ENCODE measurements at places on chromosomes 6 and 20. TPM values are rescaled to one million over a fixed set of nuclear protein-coding genes. Genes with fewer than 3 reads are reported as not detected.

- H3K36me3 ChIP-seq = no peaks in the 10 kb centered on the region
- DNase-seq = peak; percentile 60
- H3K27me3 ChIP-seq = no peaks in the 10 kb centered on the region
- peak overlapping the region; percentile 76 for H3K27ac ChIP-seq
- peaks cover 14% of the 10 kb centered on the region for H3K4me1 ChIP-seq
- peak overlapping the region; percentile 72 for H3K4me3 ChIP-seq
Observed at GRCh38 chr6:26044140-26045064, 42.8 kb upstream of the HFE start.

GRCh38 chr6:25916789-25917490, 13.6 kb downstream of the SLC17A2 start:
- H3K27me3 ChIP-seq = no peaks in the 10 kb centered on the region
- H3K4me1 ChIP-seq = no peaks in the 10 kb centered on the region
- no peaks in the 10 kb centered on the region for H3K36me3 ChIP-seq
- DNase-seq = no peak
- H3K27ac ChIP-seq = no peak overlapping the region

DNA sequence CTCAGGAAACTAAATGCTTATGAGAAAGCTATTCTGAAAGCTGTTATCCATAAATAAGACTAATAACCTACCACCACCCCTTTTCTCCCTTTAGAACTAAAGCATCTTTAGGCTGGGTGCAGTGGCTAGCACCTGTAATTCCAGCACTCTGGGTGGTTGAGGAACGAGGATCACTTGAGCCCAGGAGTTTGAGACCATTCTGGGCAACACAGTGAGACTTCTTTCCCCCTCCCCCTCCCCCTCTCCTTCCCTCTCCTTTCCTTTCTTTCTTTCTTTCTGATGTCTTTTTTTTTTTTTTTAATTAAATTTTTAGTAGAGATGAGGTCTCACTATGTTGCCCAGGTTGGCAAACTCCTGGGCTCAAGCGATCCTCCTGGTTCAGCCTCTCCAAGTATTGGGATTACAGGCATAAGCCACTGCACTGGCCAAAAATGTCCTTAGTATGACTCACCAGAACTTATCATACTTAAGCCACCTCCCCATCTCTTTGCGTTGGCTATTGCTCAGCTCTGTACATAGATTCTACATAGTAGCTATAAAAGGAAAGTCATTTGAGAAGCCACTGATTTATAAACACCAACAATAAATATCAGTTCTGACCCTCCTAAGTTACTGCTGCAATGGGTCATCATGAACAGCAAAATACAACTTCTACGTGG, 54.8 kb upstream of the SPDEF start:
- H3K36me3 ChIP-seq = peaks cover 8% of the 10 kb centered on the region
- no peak for DNase-seq
- H3K4me3 ChIP-seq = no peak overlapping the region
- H3K4me1 ChIP-seq = peaks cover 8% of the 10 kb centered on the region
- H3K27me3 ChIP-seq = no peaks in the 10 kb centered on the region

DNA sequence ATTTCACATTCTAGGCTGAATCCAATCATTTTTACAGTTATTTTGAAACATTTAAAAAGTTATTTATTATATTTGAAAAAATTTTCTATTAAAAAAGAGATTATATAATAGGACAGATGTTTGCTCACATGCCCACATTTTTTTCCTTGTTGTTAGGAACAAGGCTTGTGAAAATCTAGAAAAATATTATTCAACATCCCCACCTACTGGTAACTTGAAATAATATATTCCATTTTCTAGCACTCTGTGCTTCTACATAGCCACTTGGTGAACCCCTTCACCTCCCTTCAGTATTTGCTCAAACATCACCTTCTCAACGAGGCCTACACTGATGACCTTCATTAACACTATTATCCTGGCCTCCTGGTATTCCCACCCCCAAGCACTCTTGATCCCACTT, 18.3 kb upstream of the GPRC6A start:
- no peaks in the 10 kb centered on the region for H3K36me3 ChIP-seq
- DNase-seq = no peak
- H3K4me3 ChIP-seq = no peak overlapping the region
- no peak overlapping the region for H3K27ac ChIP-seq
- H3K27me3 ChIP-seq = no peaks in the 10 kb centered on the region
- no peaks in the 10 kb centered on the region for H3K4me1 ChIP-seq

- no peak for DNase-seq
- H3K27me3 ChIP-seq = no peaks in the 10 kb centered on the region
- H3K4me3 ChIP-seq = no peak overlapping the region
- no peak overlapping the region for H3K27ac ChIP-seq
- H3K36me3 ChIP-seq = no peaks in the 10 kb centered on the region
Observed at GRCh38 chr6:53734473-53735299, 60.1 kb upstream of the LRRC1 start.

GRCh38 chr20:45136911-45137310, 12.6 kb upstream of the WFDC12 start:
- H3K27me3 ChIP-seq = no peaks in the 10 kb centered on the region
- H3K27ac ChIP-seq = no peak overlapping the region
- H3K4me3 ChIP-seq = no peak overlapping the region

GRCh38 chr6:144675231-144675861, 390.2 kb downstream of the UTRN start:
- H3K27ac ChIP-seq = no peak overlapping the region
- no peaks in the 10 kb centered on the region for H3K27me3 ChIP-seq
- DNase-seq = peak; percentile 35

- H3K36me3 ChIP-seq = no peaks in the 10 kb centered on the region
- no peak overlapping the region for H3K4me3 ChIP-seq
- H3K27ac ChIP-seq = peak overlapping the region; percentile 61
- peaks cover 15% of the 10 kb centered on the region for H3K4me1 ChIP-seq
Observed at GRCh38 chr20:25389858-25390537, 637 bp downstream of the ABHD12 start.

GRCh38 chr6:89509777-89510281, 76.9 kb downstream of the ANKRD6 start:
- no peaks in the 10 kb centered on the region for H3K27me3 ChIP-seq
- DNase-seq = no peak
- no peaks in the 10 kb centered on the region for H3K4me1 ChIP-seq
- H3K4me3 ChIP-seq = no peak overlapping the region

GRCh38 chr6:37565267-37566110, 65.8 kb upstream of the CCDC167 start:
- H3K4me3 ChIP-seq = peak overlapping the region; percentile 43
- H3K27ac ChIP-seq = no peak overlapping the region
- no peaks in the 10 kb centered on the region for H3K4me1 ChIP-seq
- no peaks in the 10 kb centered on the region for H3K27me3 ChIP-seq
- no peaks in the 10 kb centered on the region for H3K36me3 ChIP-seq

DNA sequence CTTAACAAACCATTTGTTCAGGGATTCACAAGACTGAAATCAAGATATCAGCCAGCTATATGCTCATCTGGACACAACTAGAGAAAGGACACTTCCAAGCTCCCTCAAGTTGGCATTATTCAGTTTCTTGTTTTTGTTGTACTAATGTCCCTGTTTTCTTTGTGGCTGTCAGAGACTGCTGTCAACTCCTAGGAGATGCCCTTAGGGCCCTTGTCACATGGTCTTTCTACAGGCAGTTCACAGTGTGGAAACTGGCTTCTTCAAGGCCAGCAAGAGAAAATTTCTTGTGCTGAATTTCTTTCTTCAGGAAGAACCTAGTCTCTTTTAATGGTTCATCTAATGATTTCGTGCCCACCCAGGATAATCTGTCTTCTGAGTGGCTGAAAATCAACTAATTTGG, 677.2 kb upstream of the MAN1A1 start:
- no peak overlapping the region for H3K27ac ChIP-seq
- no peaks in the 10 kb centered on the region for H3K4me1 ChIP-seq
- H3K4me3 ChIP-seq = no peak overlapping the region
- no peak for DNase-seq
- no peaks in the 10 kb centered on the region for H3K27me3 ChIP-seq

DNA sequence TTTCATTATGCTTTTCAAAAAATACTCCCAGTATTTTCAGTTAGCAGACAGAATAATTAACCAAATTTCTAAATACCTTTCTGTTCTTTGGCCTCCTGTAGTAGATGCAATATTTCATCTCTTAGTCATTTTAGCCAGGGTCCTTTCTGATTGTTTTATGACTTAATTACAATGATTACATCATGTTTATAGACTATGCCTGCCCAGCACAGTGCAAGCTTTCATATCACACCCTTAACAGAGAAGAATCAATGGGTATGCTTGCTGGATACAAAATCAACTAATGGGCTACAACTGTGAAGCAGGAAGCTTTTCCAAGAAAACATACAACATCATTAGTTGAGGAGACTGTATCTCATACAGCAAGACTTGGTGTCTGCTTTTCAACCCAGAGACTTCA, 119.8 kb upstream of the NRSN1 start:
- no peaks in the 10 kb centered on the region for H3K36me3 ChIP-seq
- no peak overlapping the region for H3K27ac ChIP-seq
- H3K4me3 ChIP-seq = no peak overlapping the region
- H3K4me1 ChIP-seq = no peaks in the 10 kb centered on the region

DNA sequence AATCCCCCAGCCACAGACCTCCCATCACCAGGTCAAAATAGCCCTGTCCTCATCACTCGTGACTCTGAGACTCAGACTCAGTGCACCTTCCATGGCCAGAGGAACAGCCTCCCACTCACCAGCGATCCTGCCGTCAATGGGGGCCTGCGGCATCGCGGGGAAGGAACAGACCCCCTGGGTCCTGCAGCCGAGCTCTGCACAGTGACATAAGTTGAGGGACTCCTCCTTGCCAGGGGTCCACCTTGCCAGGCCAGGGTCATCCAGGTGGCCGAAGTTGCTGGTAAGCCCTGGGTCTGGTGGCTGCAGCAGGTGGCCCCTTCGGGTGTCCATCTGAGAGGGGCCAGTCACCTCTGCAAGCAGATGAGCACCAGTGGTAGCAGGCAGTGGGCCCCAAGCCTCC, 16.3 kb downstream of the ETV7 start:
- DNase-seq = no peak
- H3K36me3 ChIP-seq = no peaks in the 10 kb centered on the region
- no peaks in the 10 kb centered on the region for H3K4me1 ChIP-seq
- H3K4me3 ChIP-seq = no peak overlapping the region
- no peak overlapping the region for H3K27ac ChIP-seq
- no peaks in the 10 kb centered on the region for H3K27me3 ChIP-seq

DNA sequence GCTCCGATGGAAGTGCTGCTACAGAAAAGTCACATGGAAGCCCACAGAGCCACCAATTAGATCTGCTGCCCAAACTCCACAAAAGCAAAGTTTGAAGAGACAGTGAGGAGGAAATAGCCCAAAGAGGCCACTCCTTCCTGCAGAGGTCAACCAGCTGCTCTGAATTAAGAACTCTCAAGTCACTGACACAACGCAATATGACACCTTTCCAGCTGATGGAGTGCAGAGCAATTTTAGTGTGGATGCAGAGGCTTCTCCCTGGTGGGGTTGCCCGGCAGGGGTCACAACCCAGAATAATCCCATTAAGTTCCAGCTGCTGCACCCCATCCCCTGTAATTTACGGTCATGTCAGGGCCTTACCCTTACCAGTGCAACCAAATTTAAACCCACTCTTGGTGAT, 361.9 kb upstream of the JARID2 start:
- no peaks in the 10 kb centered on the region for H3K27me3 ChIP-seq
- no peak overlapping the region for H3K27ac ChIP-seq
- no peaks in the 10 kb centered on the region for H3K36me3 ChIP-seq
- H3K4me3 ChIP-seq = no peak overlapping the region

- no peaks in the 10 kb centered on the region for H3K27me3 ChIP-seq
- DNase-seq = no peak
- no peaks in the 10 kb centered on the region for H3K36me3 ChIP-seq
- H3K27ac ChIP-seq = no peak overlapping the region
- H3K4me1 ChIP-seq = no peaks in the 10 kb centered on the region
- H3K4me3 ChIP-seq = no peak overlapping the region
Observed at GRCh38 chr20:38937978-38938473, 11.8 kb downstream of the FAM83D start.

DNA sequence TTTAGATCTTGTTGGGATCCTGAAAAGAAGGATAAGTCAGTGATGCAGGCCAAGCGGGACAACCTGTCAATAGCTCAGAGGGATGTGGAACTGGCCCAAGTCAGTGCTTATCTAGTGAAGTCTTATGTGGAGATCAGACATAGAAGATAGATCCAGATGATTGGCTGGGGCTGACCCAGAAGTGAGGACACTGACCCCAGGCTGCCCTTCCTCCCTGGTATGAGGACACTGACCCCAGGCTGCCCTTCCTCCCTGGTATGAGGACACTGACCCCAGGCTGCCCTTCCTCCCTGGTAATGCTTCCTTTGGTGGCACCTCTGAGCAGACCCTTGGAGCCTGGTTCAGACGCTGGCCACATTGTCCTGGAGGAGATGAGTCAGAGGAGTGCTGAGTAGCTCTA, 159.7 kb downstream of the PHACTR3 start:
- no peak overlapping the region for H3K4me3 ChIP-seq
- no peak for DNase-seq
- H3K27ac ChIP-seq = no peak overlapping the region
- no peaks in the 10 kb centered on the region for H3K27me3 ChIP-seq
- no peaks in the 10 kb centered on the region for H3K4me1 ChIP-seq

DNA sequence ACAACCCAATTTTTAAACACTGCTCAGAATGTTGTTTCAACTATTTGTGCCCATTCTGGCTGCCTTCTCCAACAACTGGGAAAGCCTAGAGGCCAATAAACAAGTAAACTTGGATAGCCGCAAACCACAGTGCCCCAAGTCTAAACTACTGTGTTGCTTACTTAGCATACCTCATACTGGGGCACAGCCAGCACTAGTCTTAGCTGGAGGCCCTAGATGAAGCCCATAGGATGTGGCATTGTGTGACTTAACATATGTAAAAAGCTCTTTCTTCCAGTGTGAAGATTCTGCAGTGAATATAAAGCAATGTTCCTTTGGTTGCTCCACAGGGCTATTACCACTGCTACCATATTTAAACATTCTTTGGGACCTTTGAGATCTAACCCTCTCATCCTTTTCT, 564.3 kb upstream of the NRSN1 start:
- no peaks in the 10 kb centered on the region for H3K27me3 ChIP-seq
- no peaks in the 10 kb centered on the region for H3K36me3 ChIP-seq
- DNase-seq = no peak
- no peak overlapping the region for H3K4me3 ChIP-seq
- H3K4me1 ChIP-seq = no peaks in the 10 kb centered on the region

DNA sequence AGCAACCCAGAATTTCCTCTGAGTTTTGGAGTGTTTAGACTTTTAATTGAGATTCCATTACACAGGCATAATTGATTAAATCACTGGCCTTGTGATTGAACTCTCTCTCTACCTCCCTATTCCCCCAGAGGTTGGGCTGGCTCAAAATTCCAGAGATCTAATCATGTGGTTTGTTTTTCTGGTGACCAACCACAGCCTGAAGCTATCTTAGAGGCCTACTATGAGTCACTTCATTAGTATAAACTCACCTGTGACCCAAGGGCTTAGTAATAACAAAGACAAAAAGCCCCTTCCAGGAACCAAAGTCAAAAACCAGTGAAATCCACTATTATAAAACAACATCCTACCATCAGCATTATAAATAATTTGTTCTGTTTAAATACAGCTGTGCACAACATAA, 992.5 kb upstream of the CITED2 start:
- no peak overlapping the region for H3K4me3 ChIP-seq
- H3K27me3 ChIP-seq = no peaks in the 10 kb centered on the region
- H3K27ac ChIP-seq = no peak overlapping the region

The NCOA5 gene
- 47.2 TPM for total RNA-seq

The FILIP1 gene
- not detected for total RNA-seq

The OVOL2 gene
- total RNA-seq = not detected

The PSORS1C1 gene
- not detected for total RNA-seq

The RAMACL gene
- 0.30 TPM for total RNA-seq

The CASP8AP2 gene
- total RNA-seq = 59.4 TPM

The PHF3 gene
- total RNA-seq = 119 TPM

The CST5 gene
- not detected for total RNA-seq

The PSMG4 gene
- total RNA-seq = 41.0 TPM
